ENCODE measurements at places on chromosomes 4 and X. TPM values are rescaled to one million over a fixed set of nuclear protein-coding genes. Genes with fewer than 3 reads are reported as not detected.

DNA sequence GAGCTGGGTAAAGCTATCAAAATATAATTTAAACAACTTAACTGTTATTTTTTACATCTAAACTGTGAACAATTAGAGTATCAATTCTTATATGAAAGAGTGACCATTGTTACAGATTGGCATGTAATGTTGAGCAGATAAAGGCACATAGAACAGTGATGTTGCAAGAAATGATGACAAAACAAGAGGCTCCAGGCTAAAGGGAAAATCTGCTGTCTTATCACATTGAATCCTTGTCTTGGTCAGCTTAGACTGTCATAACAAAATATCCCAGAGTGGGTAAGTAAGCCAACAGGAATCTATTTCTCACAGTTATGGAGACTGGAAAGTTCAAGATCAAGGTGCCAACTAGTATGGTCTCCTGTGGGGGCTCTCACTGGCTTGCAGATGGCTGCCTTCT is 154.1 kb upstream of the PPP3CA start:
- no peak for DNase-seq

Gene ETNPPL
- total RNA-seq = under 0.01 TPM

- DNase-seq = no peak
Measured at GRCh38 chrX:31237189-31237588, 165.3 kb upstream of the FTHL17 start.

Gene PRDM8
- total RNA-seq = 11.7 TPM

- DNase-seq = no peak
Measured at GRCh38 chrX:2501559-2502102, 855 bp upstream of the DHRSX start.

Gene FAM9B
- 0.10 TPM for total RNA-seq
